ENCODE measurements at places on chromosomes 11 and 22.

GRCh38 chr11:106748059-106748458 is 270.2 kb downstream of the GUCY1A2 start:
- no peak for DNase-seq

DNA sequence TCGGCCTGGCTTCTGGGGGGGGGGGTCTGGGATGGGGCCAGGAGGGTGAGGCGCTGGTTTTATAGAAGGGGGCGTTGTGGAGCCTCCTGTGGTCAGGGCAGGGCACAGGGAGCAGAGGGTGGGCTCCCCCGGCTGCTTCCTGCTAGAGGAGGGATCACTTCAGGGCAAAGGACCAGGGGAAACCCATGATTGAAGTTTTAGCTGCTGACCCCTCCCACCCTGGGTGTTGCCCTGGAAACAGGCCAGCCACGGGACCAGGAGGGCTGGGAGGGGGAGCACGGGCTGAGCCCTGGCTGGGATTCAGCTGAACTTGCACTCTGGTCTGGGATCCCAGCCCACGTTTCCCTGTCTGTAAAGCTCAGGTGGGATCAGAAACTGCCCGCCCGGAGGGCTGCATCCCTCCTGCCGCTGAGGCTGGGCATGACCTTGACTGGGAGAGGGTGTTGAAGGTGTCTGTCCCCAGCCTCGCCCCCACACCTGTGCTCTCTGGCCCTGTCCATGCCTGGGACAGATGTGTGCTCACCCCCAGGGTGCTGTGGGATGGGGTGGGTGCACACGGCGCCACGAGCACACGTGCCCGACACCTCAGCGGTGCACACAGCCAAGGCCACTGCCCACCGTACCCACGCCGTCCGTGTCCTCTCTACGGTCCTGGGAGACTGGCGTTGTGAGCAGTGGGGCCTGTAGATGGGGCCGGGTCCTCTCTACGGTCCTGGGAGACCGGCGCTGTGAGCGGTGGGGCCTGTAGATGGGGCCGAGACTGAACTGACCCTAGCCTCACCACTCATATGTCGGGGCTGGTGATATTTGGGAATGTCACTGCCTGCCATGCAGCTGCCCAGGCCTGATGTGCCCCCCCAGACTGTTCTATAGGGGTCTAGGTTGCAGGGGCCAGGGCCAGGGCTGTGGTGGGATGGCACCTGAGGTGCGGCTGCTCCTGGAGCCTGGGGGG is 2.3 kb downstream of the TSPAN4 start:
- DNase-seq = peak; percentile 26

DNA sequence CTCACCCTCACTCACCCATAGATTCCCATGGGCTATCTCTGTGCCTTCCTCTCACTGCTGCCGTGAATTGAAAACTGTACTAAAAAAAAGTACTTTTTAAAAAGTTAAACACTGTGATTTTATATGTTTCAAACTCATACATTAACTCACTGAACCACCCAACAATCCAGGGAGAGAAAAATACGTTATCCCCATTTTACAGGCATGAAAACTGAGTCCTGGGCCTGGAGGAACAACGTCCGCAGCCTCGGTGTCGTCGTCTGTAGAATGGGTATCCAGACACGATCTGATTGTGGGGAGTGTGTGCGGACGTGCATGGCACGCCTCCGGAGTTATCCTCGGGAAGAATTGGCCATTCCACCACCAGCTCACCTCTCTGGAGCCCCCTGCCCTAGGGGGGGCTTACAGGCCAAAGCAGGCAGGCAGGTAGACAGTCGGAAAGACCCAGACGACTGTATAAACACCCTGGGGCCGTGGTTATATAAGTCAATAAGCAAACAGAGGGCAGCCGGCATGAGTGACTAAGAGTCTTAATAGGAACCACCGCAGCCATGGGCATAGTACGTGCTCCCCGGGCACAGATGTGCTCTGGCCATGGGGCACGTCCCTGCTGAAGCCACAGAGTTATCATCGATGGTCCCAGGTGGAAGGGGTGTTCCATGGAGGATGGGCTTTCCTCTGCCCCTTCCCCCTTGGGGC is 7.1 kb upstream of the PDGFB start:
- no peak for DNase-seq

DNA sequence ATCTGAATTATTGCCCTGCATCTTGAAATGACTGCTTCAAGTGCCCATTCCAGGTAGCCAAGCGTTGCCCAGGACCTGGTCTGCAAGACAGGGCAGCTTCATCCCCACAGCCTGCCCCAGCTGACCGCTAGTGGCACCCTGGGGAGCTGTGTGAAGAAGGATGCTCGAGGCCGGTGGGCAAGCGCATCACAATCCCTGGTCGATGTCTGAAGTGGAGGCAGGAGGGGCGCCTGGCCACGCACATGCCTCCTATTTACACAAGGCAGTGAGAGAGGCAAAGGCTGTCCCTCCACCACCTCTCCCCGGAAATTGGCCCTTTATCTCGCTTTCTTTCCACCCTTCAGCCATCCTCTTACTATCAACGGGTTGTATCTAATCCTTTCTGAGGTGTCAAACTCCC is 28.1 kb upstream of the PHF21A start:
- no peak for DNase-seq

DNA sequence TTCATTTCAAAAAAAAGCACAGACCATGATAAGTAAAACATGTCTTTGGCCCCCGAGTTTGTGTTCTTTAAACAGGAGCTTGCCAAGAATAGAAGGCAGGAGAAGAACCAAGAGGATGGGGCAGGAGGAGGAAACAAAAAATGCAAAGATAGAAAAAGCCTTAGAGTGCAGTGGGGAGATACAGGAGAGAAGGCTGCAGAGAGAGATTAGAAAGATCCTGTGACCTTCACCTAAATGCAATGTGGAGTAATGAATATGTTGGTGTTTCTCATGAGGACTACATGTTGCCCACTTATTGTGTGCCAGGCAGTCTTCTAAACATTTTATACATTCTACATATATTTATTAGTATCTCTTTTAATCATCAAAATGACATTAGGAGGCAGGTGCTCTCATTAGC is 2.3 kb upstream of the APLNR start:
- DNase-seq = no peak

DNA sequence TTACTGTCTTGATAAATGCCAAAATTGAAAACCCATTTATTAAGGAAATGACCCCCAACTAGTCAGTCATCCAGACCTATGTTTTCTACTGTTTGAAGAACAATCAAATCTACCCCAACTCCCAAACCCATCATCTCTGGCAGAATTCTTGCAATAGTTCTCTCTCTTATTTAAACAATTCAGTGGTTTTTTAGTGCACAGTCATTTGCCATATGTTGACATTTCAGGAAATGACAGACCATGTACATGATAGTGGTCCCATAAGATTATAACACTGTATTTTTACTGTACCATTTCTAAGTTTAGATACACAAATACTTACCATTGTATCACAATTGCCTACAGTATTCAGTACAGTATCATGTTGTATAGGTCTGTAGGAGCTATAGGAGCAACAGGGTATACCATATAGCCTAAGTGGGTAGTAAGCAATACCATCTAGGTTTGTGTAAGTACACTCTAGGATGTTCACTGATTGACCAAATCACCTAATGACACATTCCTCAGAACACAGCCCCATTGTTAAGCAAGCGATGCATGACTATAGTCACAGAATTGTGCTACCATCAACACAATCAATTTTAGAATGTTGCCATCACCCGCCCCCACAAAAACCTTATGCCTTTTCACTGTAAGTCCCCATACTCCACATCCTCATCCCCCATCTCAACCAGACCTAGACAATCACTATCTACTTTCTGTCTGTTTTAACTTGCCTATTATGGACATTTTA is 41.8 kb downstream of the MMP20 start:
- DNase-seq = no peak

DNA sequence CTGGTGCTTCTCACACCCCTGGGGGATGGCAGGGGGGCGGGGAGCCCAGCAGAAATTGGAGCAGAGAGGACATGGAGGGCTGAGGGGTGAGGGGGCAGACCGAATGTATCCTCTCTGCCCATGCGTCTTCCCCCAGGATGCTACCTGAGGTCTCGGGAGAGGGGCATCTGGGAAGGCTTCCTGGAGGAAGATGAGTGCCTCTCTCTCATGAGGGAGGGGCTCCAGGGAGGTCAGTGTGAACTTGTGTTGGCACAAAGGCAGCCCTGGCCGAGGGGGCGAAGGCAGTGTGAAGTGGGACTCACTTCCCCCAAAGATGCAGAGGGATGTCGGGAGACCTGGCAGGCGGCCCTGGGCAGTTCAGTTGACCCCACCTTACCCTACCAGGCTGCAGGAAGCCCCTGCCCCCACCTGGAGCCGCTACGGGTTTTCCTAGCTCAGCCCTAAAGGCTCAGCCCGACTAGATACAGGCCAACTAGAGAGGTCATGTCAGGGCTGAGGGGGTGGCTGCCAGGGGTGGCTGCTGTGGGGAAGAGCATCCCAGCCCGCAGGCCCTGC is 10.4 kb downstream of the ASCL2 start:
- no peak for DNase-seq

DNA sequence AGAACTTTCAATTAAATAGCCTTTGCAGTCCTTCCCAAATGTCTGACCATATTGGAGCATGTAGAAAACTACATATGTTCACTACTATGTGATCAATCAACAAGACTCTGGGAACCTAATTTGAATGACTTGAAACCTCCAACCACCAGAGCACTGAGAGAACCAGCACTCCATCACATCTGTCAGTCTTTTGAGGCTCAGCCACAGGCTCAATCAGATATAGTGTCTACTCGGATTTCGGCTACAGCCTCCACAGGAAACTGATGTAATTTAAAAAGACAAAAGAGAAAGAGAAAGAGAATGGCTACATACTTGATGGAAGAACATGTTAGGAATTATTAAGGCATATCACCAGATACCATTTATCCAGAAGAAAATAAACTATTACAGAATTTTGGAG is 859.0 kb downstream of the FAM181B start:
- peak; percentile 16 for DNase-seq

DNA sequence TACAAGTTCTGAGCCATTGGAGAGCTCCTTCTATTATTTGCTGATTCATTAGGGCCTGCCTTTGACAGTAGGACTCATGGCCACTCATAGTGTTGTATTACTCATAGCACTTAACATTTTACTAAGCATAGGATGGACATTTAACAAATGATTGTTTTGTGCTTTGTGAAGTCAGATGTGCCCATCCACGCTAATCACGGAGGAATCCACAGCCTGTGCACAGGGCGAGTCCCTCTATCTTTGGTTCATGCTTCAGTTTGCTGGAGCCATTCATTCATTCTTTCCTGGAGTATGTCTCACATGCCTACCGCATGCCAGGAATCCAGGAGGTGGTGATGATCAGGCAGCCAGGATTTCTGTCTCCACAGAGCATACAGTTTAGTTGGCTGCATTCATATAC is 254.1 kb downstream of the NTM start:
- no peak for DNase-seq

GRCh38 chr11:107203656-107204055 is 185.4 kb upstream of the GUCY1A2 start:
- no peak for DNase-seq

GRCh38 chr11:88179141-88179540 is 3.9 kb upstream of the RAB38 start:
- peak; percentile 61 for DNase-seq

GRCh38 chr11:105456950-105457349 is 152.9 kb upstream of the GRIA4 start:
- no peak for DNase-seq

DNA sequence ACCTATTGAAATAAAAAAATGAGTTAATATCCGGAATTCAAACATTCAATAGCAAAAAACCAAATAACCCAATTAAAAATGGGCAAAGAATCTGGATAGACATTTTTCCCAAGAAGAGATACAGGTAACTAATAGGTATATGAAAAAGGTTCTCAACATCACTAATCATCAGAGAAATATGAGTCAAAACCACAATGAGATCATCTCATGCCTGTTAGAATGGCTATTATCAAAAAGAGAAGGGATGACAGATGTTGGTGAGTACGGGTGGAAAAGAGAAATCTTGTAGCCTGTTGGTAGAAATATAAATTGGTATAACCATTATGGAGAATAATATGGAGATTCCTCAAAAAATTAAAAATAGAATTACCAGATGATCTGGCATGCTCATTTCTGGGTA is 26.9 kb upstream of the OR6M1 start:
- DNase-seq = no peak

DNA sequence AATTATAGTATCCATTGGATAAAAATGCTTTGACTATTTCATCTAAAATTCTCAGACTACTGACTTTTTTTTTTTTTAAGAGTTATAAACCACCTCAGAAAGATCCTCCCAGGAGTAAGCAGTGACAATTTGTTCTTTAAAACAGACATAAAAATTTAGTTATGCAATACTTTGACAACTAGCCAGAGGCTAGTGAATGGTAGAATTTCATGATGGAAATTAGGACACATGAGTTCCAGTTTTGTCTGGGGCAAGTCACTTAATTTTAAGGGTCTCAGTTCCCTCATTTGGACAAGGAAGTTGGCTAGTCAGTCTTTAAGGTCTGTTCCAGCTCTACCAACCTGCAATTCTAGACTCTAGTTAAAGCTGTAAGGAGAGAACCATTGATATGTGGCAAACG is 2.9 kb downstream of the IL18 start:
- DNase-seq = no peak

DNA sequence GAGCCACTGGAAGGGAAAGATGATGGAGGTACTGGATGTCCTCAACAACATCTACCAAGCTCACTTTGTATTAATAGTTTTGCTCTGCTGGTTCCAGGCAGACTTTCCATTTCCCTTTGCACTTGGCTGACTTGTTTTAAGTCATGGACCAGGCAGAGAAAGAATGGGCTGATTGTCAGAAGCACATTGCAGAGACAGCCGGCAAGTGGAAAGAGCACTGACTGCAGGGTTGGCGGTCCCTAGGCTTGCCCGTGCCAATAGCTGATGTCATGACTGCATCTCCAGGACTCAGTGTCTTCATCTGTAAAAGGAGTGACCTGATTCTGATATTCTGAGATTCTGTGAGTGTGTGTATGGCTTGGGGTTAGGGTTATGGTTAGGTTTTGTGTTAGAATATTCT is 20.9 kb upstream of the NNMT start:
- DNase-seq = no peak

DNA sequence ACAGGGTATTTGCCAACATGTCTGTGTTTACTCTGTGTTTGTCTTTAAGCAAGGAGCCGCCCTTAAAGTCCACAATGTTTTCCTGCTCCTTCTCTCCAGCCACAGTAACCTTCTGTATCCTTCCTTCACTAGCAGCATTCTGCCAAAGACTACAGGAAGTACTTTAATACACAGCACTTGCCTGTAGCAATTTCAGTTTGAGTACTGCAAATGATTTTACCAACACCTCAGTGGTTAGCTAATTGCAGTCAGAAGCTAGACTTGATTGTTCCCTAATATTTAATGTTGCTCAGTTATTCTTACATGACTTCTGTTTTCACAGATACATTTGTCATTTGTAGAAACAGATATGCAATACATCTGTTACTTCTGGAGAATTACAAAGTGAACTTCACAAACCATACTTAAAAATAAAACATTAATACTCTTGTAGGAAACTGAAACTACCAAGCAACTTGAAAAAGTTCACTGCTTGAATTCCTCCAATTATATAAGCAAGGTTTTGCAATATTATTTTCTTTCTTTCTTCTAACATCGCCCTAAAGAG is 69.1 kb downstream of the FCHSD2 start:
- DNase-seq = no peak

Data from activated CD4-positive, alpha-beta memory T cell treated with anti-CD3 and anti-CD28 coated beads for 36 hours (primary cell).